ENCODE measurements at places on chromosomes 7 and 10. TPM values are rescaled to one million over a fixed set of nuclear protein-coding genes. Genes with fewer than 3 reads are reported as not detected.

DNA sequence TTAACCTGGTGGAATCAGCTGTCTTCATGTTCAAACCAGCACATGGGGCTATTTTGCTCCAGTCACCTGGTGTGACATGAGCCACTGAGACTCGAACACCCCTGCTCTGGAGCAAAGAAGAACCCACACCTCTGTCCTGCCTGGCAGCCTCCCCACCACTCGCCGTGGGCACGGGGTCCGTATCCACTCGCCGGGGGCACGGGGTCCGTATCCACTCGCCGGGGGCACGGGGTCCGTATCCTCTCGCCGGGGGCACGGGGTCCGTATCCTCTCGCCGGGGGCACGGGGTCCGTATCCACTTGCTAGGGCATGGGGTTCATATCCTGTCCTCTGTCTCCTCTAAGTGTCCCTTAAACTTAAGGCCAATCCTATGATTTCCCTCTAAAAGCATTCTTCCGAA lies 558.7 kb downstream of the PTPRN2 start:
- no peak overlapping the region for H3K27ac ChIP-seq
- no peaks in the 10 kb centered on the region for H3K36me3 ChIP-seq
- DNase-seq = no peak
- no peaks in the 10 kb centered on the region for H3K27me3 ChIP-seq

DNA sequence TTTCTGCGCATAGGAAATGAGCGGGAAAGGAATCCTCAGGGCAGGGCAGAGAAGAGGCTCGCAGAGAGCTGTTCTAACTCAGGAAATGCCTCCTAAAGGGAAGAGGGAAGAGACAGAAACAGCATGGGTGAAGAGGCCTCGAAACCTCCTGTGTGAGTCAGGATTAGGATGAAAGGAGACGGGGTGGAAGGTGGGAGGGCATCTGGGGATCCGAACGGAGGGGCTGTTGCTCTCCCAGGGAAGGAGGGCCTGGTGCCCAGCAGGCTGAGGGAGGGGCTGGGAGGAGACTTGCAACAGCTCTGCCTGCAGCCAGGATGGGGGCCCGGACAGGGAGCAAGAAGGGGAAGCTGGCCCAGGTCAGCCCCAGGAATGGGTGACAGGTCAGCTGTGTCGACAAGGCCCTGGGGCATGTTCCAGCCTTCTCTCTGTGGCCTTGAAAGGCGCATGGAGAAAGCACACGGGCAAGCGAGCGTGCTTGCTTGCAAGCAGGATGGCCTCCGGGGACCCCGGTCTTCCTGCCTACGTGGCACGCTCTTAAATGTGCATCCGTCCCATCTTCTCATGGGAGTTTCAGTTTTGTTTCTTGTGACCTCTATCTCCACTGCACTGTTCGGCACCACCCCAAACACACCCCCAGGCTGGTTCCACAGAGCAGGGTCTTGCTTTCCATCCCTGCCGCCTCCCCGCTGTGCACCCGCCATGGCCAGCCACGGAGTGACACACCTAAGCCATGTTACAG lies 63.5 kb downstream of the HIPK2 start:
- H3K27me3 ChIP-seq = no peaks in the 10 kb centered on the region
- peaks cover 13% of the 10 kb centered on the region for H3K36me3 ChIP-seq
- no peak overlapping the region for H3K27ac ChIP-seq
- no peak overlapping the region for H3K4me3 ChIP-seq

- no peaks in the 10 kb centered on the region for H3K4me1 ChIP-seq
- H3K36me3 ChIP-seq = no peaks in the 10 kb centered on the region
- no peak for DNase-seq
- no peak overlapping the region for H3K27ac ChIP-seq
- H3K27me3 ChIP-seq = no peaks in the 10 kb centered on the region
Measured at GRCh38 chr7:117285826-117286225, 37.0 kb downstream of the WNT2 start.

DNA sequence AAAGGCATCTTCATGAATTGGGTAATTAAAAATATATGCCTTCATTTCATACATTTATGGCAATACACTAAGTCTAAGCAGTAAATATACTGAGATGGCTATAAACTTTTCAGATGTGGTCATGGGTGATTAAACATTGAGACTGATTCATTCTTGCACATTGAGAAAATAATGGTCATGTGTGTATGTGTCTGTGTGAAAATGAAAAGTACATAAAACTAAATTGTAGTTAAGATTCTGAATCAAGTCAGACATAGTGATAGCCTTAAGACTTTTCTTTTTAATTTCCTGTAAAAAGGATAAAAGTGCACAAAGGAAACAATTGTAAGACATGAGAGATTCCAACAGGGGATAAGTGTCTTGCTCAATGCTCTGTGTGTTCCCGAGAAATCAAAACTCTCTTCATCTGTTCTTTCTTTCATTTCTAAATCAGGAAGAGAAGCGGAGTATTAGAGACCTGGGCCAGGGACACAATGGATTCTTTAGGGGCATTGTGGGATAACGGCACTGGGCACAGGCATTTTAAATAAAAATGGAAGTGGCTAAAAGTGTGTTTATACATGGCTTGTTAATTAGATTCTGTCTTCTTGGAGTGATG lies 69.8 kb upstream of the AGR3 start:
- no peak for DNase-seq
- H3K4me1 ChIP-seq = no peaks in the 10 kb centered on the region
- no peaks in the 10 kb centered on the region for H3K27me3 ChIP-seq
- H3K4me3 ChIP-seq = no peak overlapping the region
- H3K36me3 ChIP-seq = no peaks in the 10 kb centered on the region

Gene CALD1
- 3.3 TPM for total RNA-seq

Gene FFAR4
- total RNA-seq = not detected
